HEK293T (cell line): ENCODE measurements at places on chromosomes 3 and 15.
A peak's percentile ranks its signal among the peaks of the same experiment; 100 is the strongest.

DNA sequence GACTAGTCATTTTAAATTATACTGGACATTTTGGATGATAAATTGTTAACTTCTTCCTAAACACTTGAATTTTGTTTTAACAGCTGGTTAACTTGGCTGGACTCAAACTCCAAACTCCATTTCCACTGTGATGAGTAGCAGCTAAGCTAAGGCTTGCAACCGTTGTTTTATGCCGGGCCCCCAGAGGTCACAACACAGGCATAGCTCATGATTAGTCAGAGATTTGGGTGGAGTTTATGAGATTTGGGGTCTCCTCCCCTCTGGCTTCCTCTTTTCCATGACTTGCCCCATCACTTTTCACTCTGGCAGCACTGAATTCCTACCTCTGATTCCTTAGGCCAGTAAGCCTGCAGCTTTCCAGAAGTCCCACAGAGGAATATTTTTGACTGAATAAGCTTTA lies 12.8 kb downstream of the THAP10 start:
- no peak for DNase-seq

GRCh38 chr15:28889346-28889745 lies 3.6 kb downstream of the APBA2 start:
- DNase-seq = no peak

DNA sequence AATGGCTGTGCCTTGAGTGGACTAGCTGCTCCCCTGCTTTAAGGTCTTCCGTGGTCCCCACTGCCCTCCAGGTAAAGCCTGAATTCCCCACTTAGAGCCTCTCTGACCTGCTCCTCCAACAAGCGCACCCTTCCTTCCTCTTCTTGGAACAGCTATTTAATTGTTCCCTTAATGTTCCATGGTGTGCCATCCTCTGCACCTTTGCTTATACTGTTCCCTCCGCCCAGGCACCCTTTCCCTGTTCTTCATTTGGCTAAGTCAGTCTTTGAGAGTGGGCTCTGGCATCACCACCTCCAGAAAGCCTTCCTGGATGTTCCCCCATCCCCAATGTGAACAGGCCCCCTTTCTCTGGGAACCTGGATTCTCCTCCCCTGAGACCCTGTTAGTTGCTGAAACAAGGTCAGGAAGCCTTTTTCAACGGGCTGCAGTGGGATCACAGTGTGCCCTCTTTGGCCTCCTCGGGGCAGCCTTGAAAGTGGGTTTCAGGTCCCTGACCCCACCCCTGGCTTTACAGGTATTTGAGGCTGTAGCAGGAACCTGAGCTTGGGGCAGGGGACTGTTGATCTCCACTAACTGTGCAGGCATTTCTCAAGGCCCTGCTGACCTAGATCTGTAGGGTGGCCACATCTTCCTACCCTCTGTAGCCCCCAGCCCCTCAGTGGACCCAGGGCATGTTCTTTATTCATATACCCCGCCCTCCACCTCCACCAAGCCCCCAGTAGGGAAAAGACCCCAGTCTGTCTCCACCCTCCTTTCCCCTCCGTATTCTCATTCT lies 5.0 kb downstream of the ISLR start:
- no peak for DNase-seq

- no peak for DNase-seq
Measured at GRCh38 chr3:196399485-196399945, 32.7 kb downstream of the UBXN7 start.

GRCh38 chr3:190853464-190853863 lies 9.0 kb downstream of the GMNC start:
- DNase-seq = no peak

GRCh38 chr3:143328451-143328850 lies 208.9 kb downstream of the CHST2 start:
- no peak for DNase-seq

DNA sequence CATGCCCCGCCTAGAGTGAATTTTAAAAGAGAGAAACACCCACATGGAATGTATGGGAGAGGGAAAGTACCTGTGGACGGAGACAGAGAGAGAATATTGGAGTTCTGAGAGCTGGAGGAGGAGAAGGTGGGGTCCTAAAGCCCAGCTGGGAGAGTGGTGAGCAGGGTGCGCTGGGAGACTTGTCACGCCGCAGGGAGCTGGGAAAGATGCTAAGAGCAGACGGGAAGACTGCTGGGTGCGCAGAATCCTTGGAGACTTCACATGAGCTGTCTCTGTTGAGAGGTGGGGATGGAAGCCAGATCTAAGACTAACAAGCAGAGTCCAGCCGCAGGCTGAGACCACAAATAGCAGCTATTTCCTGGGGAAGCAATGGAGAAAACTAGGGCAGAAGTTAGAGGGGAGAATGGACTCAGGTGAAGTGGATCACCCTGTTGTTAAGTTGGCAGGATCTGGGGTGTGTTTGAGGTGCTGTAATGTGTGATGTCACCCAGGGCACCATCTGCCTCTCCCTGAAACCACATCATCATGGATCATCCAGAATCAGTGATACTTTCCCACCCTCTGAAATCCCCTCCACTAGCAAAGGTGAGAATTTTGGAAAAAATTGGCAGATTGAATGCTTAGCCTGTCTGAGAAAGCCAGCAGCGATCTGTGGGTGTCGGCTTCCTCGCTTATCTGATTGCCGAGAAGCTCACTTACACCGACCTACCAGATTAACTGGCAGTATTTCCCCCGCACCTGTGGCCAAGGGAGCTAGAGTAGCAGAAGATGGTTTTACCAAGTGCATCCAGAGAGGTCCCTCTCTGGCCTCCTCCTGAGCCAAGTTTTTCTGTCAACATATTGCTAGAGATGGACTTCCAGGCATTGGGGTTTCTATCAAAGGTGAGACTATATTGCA lies 174.8 kb upstream of the BHLHE40 start:
- no peak for DNase-seq

- no peak for DNase-seq
Measured at GRCh38 chr15:57382215-57382614, 5.9 kb downstream of the CGNL1 start.

- DNase-seq = no peak
Measured at GRCh38 chr15:59157840-59158700, 48.6 kb upstream of the LDHAL6B start.

- no peak for DNase-seq
Measured at GRCh38 chr3:50524746-50525145, 21.3 kb upstream of the CACNA2D2 start.

DNA sequence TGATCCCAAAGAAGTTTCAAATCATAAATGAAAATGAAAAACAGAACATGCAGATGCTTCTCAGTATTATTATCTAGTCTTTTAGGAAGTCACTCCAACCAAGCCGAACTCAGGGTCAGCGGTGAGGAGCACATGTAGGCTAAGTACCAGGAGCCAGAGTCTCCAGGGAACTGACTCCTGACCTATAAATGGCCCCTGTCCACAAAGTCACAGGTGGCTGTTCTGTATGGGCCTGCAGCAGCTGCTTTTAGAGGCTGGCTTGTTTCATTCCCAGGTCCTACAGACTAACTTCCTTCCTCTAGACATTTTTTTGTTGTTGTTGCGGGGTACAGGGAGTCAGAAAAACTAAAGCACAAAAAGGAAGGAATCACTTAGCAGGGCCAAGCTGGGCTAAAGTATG lies 54.6 kb downstream of the DAPK2 start:
- no peak for DNase-seq

- no peak for DNase-seq
Measured at GRCh38 chr3:119677641-119677934, 382 bp upstream of the COX17 start.

DNA sequence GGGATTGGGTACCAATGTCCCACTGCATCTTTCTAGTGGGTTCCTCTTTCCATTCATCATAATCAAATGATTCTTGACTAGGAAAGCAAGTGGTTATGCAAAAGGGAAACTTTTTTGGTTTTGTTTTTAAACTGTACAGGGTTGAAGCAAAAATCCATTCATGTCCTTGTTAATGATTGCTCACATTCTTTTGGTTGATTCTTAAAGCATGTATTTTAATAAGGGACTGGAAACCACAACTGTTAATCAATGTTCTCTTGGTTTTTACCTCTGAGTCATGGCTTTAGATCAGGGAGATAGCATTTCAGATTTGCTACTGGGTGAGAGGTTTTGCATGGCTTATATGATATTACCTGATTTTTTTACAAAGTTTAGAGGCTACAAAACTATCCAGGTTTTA lies 371.7 kb upstream of the RGMA start:
- no peak for DNase-seq

DNA sequence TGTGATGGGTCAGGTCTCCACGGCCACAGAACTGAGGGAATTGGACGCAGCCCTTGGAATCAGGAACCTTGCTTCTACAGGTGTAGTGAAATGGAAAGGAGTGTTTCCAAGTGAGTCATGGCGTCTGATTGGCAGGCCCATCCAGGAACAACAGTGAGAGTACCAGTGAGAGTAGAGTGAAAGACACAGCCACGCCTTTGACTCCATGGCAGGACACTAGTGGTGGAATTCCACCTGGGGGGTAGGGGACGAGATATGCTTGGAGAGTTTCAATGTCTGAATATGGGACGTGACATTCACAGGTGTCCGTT lies 3.0 kb upstream of the SLC28A1 start:
- no peak for DNase-seq

DNA sequence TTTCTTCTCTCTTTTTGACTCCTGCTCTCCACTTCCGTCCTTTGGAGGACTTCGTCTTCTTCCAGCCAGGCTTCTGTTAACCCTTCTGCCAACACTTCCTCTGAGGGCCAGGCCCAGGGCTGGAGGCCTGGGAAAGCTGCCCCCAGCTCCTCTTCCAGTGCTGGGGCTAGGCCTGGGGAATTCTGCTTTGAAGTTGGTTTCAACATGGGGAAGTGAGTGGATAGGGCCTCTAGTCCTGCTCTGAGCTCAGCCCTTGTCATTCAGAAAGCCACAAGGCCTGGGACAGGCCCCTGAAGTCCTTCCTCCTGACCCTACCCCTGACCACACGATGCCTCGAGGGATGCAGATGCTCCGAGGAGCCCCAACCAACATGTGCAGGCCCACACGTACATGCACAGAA lies 53.9 kb upstream of the HERC1 start:
- DNase-seq = no peak

DNA sequence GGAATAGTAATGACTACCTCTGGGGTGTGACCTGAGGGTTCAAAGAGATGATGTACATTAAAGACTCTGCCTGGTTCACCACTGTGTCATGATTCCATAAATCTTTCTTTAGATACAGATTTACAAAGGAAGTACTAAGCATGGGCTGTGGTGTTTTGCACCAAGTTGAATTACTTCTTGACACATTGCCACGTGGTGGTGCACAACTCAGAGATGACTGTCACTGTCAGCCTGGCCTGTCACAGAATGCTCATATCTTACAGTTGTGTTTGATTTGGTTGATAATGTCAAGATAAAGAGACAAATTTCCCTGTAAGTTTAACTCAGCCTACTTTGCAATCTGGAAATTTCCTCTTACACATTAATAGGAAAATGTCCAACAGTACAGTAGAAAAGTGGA lies 3.2 kb downstream of the CTDSPL start:
- no peak for DNase-seq

- DNase-seq = peak; percentile 14
Measured at GRCh38 chr3:30751610-30752299, 142.7 kb downstream of the GADL1 start.

DNA sequence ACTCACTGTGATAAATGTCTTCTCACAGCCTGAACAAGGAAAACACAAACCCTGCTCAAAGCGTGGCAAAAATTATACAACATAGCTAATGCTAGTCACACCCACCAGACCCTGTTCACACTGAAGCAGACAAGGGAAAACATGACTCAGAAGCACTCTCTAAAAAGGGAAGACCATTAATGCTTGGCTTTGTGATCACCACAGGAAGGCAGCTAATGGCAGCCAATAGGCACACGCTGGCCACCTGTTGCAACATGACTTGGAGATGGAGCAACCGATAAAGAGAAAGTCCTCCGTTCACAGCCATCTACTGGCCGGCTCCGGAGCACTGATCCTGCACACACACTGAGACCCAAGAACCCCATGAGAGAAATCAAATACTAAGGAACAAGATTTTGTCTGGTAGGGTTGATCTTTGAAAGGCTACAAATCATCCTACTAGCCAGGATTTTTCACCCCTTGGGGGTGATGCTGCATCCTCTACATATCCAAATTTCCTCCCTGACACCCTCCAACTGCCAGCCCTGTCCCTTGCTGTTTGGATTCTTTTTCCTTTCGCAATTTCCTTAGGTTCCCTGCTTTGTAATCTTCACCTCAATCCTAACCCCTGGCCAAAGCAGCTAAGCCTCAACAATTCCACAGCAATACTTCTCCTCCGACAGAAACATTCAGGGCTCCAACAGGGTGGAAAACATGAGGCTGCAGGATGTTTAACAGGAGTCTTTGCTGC lies 3.2 kb downstream of the ZXDC start:
- peak; percentile 41 for DNase-seq

DNA sequence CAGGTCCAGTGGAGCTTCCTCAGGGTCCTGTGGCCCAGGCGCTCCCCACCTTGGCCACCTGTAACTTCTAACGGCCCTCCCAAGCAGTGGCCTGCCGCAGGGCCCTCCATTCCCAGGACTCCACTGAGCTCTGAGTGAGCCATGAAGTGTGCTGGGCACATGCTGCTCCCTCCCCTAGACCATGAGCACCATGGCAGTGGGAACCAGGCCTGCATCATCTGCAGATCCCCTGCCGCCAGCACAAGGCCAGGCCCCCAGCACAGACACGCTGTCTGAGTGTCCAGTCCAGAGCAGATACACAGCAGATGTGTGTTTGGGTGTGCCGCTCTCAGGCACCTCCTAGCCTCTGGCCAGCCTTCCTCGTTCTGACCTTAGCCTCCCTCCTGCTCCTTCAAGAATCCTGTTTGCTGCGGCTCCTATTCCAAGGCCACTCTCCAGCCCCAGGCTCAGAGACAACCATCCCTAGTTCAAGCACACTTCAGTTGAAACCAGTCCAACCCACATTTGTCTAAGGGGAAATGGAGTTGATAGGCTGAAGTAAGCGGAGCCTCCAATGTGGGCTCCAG lies 7.0 kb upstream of the KLF15 start:
- DNase-seq = no peak

GRCh38 chr3:170043506-170043905 lies 5.7 kb downstream of the GPR160 start:
- no peak for DNase-seq

GRCh38 chr3:98945666-98946065 lies 44.2 kb upstream of the DCBLD2 start:
- DNase-seq = no peak

DNA sequence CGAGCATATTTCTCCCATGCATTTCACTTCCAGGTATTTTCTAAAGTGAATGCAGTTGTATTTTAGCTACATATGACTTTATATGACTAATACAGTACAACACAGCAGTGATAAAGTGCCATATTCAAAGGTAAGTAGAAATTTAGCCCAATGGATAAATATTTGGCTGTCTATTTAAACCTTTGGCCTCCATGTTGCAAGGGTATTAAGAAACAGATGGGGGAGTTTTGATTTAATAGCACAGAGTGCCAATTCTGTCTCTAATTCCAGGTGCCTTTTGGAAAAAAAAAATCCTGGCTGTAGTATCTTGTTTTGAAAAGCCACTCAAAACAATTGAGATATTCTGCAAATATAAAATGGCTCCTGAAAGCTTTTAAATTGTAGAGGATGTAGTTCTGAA lies 44.9 kb upstream of the SGO1 start:
- no peak for DNase-seq

GRCh38 chr3:16476636-16477035 lies 36.9 kb downstream of the RFTN1 start:
- DNase-seq = no peak
